GM13977 (cell line): ENCODE measurements at places on chromosomes 4 and X.

- DNase-seq = no peak
These were observed 97.3 kb upstream of the SPRY1 start for GRCh38 chr4:123299212-123299691.

GRCh38 chrX:82125103-82125502 is 923.2 kb downstream of the SH3BGRL start:
- no peak for DNase-seq

GRCh38 chrX:9062641-9063040 is 28.7 kb upstream of the FAM9B start:
- DNase-seq = no peak

DNA sequence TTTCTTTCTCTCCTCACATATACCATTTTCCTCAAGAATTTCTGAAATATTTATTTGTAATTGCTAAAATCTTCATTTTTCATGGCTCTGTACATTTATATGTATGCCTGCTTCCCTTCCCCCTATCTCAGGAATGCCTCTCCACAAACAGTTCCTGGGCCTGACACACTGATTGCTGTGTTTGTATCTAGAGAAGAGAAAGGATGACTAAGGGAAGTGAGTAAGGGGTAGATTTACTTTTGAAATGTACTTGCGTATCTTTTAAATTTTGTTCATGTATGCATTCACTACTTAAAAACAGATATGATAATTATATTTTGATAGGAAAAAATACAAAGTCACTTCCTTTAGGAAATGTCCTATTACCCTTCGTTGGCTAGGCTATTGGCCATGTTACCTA is 790.8 kb downstream of the PCDH18 start:
- DNase-seq = no peak

GRCh38 chr4:183272384-183272783 is 47.7 kb downstream of the CLDN22 start:
- DNase-seq = no peak

GRCh38 chr4:156718226-156718625 is 253.4 kb downstream of the PDGFC start:
- no peak for DNase-seq

GRCh38 chr4:81106150-81106549 is 75.6 kb downstream of the BMP3 start:
- no peak for DNase-seq

DNA sequence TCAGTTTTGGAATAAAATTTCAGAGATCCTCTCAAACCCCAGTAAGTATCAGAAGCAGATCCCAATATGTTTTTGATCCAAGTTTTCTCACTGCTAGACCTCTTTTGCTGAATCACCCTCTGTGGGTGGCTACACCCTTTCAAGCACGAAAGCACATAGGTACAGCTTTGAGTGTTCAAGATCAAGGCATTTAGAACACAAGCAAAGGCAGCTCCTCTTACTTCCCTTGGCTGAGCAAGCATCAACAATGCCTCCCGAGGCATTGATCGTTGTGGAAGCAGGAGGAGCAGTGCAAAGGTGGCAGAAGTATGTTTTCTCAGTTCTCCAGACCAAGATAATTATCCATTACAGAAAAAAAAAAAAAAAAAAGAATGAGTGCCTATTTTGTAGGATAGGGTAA is 72.0 kb upstream of the TSPAN7 start:
- no peak for DNase-seq

- no peak for DNase-seq
These were observed 155.0 kb downstream of the QDPR start for GRCh38 chr4:17356926-17357325.

DNA sequence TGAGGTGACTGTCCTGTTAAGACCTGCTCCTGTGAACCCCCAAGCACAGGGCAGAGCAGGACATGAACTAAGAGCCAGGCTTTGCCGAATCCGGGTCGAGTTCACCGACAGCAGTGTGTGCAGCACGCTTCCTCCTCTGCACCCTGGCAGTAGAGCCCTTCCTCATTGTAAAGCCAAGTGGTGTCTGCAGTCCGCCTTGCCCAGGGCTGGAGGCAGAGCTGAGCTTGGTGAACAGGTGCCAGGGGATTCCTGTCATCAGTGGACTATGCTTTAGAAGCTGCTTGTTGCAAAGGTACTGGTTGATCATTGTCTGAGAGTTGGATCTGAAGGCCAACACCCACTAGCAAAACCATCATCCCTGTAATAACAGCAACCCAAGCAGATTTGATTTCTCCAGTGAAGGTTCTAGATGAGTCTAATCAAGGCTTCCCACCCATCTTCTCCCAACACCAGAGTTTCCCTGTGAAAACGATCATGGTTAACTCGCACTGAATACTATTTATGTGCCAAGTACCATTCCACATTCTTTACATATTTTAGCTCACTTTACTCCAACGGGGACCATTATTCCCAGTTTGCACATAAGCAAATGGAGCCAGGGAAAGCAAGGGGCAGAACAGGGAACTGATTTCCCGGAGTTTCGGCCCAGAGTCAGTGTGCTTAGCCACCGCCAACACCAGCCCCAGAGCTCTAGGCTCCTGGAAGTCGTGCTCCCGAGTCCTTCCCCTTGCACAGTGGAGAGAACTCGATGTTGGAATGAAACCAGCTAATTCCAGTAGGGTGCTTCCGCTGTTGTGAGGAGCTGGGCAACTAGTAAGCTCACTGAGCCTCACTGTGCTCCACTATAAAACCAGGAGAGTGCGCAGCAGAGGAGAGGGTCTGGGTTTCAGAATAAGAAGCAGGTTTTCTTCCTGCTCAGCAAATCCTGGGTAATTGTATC is 1.4 kb upstream of the SLC34A2 start:
- DNase-seq = no peak

- no peak for DNase-seq
These were observed 134.3 kb downstream of the TEX11 start for GRCh38 chrX:70774223-70774622.

DNA sequence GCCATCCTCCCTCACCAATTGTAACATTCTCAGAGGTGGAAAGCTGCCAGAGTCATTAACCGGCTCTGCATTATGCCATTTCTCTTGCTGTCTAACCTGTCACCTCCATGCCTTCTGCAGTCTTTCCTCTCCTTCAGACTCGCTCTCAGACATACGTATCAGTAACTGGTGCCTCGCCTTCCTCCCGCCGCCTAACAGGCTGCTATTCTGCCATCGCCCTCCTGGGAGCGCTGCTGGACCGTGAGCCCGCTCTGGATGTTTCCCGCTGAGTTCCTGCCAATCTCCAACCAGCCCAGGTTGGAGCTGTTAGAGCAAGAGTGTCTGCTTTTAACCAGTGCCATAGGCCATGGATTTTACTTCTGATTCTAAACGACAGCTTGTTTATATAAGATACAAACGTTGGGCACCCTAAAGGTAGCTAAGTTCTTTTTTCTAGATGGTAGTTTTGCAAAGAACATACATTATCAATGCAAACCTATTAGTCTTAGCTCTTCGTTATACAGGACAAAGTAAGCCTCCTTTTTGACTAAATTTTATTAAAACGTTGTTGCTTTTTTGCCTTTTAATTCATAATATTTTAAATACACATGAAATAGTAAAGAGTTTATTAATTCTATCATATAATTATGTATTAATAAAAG is 59.5 kb upstream of the NEIL3 start:
- peak; percentile 45 for DNase-seq

DNA sequence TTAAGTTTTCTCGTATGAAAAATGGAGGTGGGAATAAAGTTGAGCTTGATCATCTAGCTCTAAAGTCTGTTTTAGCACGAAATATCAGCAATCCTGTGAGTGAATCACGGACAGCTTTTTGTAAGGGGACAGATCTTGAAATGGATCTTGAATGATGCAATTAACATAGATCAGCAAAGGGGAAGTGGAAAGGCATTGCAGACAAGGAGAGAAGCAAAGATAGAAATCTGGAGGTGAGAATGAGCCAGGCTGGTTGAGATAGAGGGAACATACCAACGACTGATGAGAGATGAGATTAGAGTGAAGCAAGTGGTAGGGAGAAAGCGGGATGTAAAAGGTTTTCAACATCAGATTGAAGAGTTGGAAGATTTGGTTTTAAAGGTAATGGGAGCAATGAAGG is 4.6 kb upstream of the DGKK start:
- no peak for DNase-seq

DNA sequence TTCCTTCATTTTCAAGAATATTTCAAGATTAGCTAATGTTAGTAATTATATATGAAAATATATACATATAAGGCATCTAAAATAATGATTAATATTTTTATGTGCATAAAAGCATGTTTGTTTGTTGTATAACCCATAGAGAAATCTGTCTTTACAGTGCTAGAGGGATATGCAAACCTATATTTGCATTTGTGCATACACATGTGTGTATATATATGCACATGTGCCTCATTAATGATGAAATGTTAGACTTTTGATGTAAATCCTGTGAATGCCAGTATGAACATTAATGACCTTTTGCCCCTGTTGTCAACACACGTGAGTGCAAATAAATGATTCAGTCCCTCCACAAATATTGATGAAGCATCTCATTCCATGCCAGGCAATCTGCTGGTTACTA is 197.9 kb downstream of the ARHGAP10 start:
- no peak for DNase-seq

DNA sequence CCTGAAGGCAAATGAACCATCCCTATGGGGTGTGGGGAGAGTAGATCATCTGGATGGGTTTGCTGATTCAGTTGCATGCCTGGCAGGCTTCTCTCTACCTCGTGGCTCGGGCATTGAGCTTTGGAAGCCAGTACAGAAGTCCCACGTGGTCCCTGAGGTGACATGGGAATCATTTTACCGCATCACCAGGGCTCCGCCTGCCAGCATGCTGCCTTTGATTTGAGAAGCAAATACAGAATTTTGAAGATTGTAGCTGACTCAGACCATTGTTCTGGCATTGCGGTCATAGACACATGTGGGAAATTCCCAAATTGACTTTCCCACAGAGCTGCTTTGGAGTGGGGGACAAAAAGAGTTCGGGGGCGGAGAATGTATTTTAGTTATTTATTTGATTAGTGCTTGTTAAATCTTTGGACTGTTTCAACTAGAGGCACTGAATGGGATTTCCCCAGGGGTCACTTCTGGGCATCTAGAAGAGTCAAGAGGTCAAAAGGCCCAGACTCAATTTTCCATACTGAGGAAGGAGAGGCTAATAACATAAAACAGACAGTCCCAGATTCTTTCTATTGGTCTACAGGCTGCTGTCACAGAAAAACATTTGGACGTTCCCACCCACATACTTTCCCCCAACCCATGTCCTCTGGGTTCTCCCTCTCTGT is 79.3 kb downstream of the NHSL2 start:
- DNase-seq = no peak

DNA sequence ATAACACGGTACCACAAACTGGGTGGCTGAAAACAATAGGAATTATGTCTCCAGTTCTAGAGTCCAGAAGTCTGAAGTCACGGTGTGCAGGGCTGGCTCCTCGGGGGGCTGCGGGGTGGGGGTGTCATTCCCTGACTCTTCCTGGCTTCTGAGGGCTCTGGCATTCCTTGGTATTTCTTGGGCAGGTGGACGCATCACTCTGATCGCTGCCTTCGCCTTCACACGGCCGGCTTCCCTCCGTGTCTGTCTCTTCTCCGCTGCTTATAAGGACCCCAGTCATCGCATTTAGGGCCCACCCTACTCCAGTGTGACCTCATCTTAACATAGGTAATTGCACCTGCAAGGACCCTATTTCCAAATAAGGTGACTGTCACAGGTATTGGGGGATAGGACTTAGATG is 134.6 kb downstream of the CPZ start:
- DNase-seq = no peak

- DNase-seq = no peak
These were observed at the start of gene FREM3 for GRCh38 chr4:143700416-143701352. TSS of gene FREM3 (minus strand) at chr4:143700675. CDS start at chr4:143700675, 0 bp downstream.

DNA sequence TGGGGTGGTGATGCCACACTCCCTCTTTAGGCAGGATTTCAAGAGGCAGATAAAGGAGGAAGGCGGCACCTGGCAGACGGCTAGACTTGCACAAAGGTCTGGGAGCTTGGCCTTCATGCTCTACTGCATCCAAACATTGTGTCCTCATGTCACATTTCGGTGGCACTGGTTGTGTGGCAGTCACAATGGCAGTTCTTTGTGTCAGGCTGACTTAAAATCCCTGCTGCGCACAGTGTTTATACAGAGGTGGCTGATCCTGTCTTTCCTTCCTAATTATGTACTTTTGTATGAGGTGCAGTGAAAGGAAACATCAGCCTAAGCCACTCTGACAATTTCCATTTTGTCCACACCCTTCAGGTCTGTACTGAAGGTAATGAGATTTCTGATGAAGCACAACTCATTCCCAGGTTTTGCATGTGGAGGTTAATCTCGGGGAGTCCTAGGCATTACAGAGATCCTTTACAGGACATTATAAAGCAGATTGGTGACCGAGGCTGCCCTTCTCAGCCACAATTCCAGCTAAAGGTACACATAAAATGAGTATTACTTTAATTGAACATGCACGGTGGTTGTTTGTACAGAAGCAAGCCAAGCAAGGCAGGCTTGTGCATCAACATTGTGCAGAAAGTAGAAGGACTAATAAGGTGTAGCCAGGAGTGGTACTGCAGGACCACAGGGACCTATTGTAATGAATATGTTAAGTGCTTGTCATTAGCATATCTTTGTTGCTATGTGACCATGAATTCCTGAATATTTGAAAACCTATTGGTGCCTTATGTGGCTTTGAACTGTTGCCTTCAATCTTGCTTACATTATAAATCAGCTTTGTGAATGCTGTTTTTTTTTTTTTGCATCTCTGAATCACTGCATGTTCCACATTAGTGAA is 147.6 kb downstream of the STK32B start:
- no peak for DNase-seq

- no peak for DNase-seq
These were observed 683.8 kb upstream of the PABPC4L start for GRCh38 chr4:134885436-134885835.

GRCh38 chr4:122017296-122017695 is 65.4 kb upstream of the TRPC3 start:
- DNase-seq = no peak

DNA sequence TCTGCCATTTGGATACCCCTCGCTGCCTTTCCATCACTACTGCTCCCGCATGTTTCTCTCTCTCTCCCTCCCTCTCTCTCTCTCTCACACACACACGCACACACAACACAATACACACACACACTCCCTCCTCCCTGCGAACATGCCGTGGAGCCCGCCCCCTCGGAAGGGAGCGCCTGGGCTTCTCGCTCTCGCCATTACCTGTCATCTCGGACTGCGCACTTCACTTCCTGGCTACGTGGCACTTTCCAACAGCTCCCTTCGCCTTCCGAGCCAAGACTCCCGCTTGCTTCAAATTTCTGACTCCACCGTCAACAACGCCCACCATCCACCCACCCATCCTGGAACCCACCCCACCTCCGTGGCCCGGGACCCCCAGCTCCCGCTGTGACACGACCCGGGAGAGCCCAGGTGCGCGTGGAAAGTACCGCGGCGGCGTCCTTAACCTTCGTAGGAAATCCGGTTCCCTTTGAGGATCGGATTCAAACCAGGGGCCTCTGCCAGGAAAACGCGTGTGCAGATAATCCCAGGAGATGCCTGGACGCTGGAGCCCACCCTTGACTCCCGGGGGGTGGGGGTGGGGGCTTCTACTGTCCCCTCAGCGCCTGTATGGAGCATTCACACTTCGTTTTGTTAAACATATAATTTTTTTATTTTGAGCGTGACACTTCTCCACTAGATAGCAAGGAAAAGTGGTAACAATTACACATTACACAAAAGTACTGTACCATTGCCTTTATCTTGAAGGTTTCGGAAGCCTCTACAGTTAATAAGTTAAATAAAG is 12.5 kb downstream of the ARX start:
- DNase-seq = no peak
